IPS DF 6.9 (cell line): ENCODE measurements at places on chromosomes 6 and 20.

DNA sequence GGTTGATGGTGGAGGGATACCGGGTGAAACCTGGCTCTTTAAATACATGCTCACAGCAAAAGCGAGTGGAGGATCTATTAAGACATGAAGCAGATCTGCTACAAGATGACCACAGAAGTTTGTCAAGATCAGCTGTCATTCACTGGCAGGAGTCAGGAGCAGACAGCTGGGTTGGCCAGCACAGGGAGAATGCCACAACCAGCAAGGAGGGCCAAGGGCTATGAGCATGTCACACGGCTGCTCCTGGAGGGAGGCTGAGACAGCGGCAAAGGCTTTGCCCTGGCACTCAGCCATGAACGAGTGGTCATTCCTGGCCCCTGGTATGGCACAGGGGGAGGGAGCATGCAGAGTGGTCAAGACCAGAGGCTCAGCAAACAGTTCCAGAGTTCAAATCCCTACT, 77.6 kb downstream of the POPDC3 start:
- DNase-seq, result no peak

- no peak for DNase-seq
These were observed 118.2 kb downstream of the BACH2 start for GRCh38 chr6:90178384-90178855.

GRCh38 chr6:12977806-12978205, 261.2 kb downstream of the PHACTR1 start:
- DNase-seq, result no peak

DNA sequence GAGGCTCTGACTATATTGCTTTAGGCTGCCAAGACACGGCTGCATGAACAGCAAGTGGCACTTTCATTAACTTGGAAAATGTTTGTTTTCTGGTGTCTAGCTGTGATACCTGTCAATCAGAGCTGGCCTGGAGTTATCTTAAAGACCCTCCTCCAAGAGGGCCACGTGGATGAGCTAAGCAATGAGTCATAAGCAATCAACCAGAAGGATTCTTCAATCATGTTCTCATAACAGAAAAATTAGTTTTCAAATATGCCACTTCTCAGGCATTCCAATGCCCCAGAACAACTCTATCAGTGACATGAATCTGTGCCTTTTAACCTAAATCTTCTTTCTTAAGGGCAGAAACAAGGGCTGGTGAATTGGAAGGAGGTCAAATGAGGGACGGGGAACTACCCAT, 283.0 kb downstream of the HTR1B start:
- DNase-seq, result no peak

- no peak for DNase-seq
These were observed 954.4 kb downstream of the PHF3 start for GRCh38 chr6:64589961-64590360.

GRCh38 chr20:36785308-36785707, 11.7 kb upstream of the DSN1 start:
- DNase-seq, result no peak

- DNase-seq, result no peak
These were observed 20.1 kb downstream of the IGF2R start for GRCh38 chr6:159988983-159989454.

DNA sequence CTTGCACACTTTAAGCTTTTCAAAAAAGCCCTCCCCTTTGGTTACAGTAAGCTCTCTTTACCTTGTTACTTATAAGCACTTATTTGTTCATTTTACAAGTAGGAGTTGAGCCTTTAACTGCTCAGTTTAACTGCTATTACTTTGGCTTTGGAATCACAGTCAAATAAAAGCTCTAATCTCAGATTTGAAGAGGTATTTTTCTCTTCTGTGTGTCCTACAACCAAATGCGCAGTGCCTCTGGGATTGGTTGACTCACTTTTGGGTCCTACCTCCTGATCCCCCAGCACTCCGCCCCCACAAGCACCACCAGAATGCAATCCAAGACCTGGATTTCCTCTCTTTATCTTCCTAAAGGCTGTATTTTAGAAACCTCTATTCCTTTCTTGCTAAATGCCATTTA, 2.5 kb downstream of the NCOA7 start:
- DNase-seq, result no peak

DNA sequence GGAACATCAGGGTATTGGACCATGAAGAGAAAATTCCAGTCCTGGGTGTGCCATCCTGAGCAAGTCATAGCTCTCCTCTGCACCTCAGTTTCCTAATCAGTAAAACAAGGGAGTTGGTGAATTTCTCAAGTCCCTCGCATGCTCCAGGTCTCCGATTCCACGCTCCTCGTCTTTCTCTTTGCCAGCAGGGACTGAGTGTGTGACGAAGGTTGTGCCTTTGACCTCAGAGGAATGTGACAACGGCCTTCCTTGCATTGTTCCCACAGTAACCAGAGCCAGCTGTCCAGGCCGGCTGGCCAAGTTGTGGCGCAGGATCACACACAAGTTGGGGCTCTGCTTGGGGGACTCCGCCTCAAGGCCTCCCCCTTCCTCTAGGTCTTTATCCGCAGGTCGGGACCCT, 217.3 kb downstream of the ATXN1 start:
- no peak for DNase-seq

DNA sequence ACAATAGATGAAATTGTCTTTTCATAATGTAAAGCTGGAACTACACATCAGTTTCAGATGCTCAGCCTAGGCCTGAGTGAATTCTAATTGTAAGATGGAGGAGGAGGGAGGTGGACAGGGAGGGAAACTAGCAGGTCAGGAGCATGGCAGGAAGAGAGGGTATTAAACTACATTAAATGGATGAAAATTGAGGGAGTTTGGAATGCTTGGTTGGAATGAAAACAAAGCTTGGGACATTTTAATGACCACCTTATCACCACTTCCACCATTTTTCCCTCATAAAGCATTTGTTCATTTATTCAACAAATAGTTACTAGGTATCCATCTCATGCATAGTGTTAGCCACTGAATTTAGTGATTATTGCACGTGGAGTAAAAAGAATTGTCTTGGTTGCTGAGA, 65.0 kb downstream of the KIZ start:
- no peak for DNase-seq

DNA sequence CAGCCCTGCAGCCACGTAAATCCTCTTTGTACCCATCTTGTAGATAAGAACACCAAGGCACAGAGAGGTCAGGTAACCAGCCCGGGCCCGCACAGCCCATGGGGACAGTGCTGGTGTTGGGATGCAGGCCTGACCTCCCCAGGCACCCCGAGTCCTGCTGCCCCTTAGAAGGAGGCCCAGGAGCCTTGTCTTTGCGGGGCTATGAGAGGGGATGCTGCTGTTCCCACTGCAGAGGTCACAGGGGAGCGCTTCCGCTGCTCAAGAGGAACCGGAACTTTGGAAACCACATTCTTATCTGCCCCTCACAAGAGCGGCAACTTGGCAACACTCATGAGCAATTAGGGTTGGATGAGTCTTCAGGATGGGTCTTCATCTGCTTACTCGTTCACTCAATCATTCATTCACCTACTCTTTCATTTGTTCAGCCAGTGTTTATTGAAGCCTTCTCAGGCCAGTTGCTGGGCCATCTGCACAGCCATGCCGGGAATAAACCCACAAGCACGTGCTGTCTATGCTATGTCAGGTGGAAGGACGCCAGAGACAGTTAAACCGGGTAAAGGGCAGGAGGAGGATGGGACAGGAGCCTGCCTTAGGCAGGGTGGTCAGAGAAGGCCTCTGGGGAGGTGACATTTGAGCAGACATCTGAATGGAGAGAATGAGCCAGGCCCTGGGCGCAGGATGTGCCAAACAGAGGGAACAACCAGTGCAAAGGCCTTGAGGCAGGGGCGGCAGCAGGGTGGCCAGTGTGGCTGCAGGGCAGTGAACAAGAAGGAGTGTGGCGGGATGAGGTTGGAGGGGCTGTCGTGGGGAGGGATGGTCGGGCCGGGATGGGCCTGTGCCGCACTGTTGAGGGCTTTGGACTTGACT, 60.8 kb downstream of the RBM38 start:
- DNase-seq, result no peak

DNA sequence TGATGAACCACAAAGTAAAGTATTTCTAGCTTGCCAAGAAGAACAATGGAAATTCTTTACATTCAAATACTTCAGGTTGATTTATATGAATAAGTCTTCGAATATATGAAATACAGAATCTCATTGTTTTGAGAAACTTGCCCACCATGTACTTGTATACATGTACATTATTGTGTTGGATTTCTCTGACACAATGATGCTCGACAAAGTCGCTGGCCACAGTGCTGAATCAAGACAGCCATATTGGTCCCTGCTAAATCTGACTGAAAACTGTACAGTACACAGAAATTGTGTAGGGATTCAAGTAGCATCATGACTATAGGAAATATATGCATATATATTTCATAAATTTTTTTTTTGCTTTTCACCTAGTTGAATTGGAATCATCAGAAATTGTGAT, 13.1 kb upstream of the LIN28B start:
- no peak for DNase-seq

DNA sequence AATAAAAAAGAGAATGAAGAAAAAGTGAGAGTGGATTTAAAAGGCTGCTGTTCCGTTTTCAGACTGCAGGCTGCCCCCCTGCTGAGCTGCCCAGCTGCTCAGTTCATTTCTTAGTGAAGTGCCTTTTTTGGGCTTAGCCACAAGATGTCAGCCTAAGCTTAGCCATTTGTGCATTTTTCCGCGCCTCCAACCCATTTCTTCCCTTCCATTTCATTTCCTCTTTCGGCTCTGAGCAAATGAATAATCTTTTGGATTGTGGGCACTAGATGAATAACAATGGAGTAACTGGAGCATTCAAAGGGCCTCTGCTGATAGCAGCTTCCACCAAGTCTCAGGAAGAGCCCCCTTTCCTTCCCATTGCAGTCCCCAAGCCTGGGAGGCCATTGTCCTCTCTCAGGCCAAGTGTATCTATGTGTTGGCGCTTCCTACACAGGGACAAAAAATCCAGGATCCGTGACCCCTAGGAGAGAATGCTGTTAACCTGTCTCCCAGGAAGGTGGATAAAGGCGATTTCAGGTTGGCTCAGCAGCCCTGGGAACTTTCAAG, 83.5 kb upstream of the SPTLC3 start:
- peak; percentile 52 for DNase-seq

GRCh38 chr6:90000864-90001731, 106.8 kb downstream of the GJA10 start:
- no peak for DNase-seq

DNA sequence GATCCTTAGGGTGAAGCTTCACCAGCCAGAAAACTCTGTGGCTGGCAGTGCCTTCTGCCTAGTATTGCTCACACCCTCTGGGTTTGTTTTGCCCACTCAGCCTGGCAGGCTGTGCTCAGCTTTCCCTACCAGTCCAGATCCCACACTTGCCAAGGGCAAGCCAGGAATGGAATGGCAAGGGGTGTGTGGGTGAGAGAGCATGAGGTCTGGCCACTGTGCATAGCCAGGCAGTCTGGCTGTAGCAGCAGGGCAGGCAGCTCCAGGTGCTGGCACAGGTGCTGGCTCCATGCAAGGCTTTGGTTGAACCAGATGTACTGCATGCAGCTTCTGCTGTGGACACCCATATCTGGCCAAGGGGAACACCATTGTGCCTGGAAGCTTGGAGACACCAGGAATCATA, 1720.3 kb downstream of the HACE1 start:
- no peak for DNase-seq

- DNase-seq, result no peak
These were observed 8.0 kb upstream of the TSHZ2 start for GRCh38 chr20:52964131-52964530.

DNA sequence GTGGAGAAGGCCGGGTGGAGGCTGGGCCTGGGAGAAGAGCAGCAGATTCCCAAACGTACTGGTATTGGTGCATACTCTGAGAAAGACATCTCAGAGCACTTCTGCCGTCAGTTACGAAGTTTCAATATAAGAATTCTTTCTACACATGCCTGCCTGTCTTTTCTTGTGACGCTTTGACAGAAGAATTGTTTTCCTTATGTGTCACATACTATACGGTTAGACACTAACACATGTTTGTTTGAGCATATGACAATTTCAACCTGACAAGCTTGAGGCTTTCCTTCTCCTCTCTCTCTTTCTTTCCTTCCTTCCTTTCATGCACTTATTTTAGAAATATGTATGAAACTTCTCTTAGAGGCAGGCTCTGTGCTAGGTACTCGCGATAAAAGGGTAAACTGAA, 360.0 kb downstream of the QKI start:
- DNase-seq, result no peak

DNA sequence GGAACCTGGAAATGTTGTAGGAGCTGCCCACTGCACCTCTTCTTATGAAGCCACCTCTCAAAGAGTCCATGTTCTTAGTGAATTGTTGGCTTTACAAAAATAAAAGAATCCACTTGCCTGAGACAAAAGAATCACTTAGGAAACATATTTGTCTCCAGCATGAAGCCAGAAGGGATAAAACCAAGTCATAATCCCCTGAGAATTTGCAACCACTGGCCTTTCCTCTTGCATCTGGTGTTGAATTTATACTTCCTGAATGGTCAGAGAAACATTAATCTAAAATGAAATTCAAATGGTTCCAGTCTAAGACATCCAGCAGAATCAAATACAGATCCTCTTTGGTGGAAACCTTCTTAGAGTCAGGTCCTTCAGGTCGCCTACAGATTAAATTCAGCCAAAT, 192.5 kb upstream of the ECI2 start:
- DNase-seq, result no peak

GRCh38 chr20:2295886-2296515, at the start of gene TGM3:
Gene TGM3, plus strand, starts transcription at chr20:2296001. Its CDS starts 63 bp downstream, at chr20:2296064.
- DNase-seq, result no peak

- no peak for DNase-seq
These were observed 5.1 kb upstream of the POPDC3 start for GRCh38 chr6:105184921-105185320.

DNA sequence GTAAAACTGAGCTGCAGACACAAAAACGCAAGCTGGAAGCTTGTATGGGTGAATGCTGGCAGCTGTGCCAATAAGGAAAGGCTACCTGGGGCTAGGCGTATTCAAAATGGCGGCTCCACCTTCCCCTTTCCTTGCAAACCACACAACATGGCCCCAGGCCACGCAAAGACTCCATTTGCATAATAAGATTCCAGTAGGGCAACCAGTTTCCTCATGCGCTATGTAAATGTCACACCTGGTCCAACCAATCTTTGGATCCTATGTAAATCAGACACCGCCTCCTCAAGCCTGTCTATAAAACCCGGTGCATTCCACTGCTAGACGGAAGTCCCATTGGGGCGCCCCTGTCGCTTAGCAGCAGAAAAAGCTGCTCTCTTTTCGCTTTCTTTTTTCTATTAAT, 505.9 kb upstream of the BTBD3 start:
- no peak for DNase-seq

- no peak for DNase-seq
These were observed 12.3 kb upstream of the CFAP206 start for GRCh38 chr6:87395431-87395830.

- DNase-seq, result no peak
These were observed 46.3 kb downstream of the GOPC start for GRCh38 chr6:117555882-117556498.
